ENCODE measurements at places on chromosomes 16 and 17.

GRCh38 chr17:37180376-37180775 lies 195.4 kb upstream of the C17orf78 start:
- no peak for DNase-seq

DNA sequence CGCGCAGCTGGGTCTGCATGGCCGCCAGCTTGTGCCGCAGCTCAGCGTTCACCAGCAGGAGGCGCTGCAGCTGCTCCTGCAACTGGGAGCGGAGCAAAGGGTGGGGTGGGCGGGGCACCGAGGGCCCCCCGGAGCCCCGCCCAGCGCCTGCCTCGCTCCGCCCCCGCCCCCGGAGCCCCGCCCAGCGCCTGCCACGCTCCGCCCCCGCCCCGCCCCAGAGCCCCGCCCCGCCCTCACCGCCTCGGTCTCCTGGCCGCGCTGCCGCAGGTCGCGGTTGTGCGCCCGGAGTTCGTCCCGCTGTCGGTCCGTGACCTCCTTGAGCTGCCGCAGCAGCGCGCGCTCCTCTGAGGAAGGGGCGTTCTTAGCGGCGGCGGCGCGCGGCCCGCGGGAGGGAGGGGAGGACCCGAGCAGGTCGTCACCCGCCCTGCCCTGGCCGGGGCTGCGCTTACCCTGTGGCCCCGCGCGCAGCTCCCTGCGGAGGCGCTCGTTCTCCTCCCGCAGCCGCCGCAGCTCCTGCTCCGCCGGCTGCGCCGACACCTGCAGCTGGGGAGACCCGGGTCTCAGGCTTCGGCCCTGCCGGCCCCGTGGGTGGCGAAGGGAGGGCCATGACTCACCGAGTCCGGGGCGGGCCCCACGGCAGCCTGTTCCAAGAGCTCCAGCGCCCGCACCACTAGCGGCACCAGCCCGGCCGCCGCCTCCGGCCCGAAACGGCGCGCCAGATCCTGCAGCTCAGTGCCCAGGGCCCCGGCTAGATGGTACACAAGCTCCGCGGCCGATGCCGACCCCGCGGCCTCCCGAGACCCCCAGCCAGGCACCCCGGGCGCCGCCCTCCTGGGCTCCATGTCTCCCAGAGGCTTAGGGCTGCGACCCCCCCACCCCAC lies 463 bp downstream of the RILP start:
- DNase-seq: peak; percentile 90

DNA sequence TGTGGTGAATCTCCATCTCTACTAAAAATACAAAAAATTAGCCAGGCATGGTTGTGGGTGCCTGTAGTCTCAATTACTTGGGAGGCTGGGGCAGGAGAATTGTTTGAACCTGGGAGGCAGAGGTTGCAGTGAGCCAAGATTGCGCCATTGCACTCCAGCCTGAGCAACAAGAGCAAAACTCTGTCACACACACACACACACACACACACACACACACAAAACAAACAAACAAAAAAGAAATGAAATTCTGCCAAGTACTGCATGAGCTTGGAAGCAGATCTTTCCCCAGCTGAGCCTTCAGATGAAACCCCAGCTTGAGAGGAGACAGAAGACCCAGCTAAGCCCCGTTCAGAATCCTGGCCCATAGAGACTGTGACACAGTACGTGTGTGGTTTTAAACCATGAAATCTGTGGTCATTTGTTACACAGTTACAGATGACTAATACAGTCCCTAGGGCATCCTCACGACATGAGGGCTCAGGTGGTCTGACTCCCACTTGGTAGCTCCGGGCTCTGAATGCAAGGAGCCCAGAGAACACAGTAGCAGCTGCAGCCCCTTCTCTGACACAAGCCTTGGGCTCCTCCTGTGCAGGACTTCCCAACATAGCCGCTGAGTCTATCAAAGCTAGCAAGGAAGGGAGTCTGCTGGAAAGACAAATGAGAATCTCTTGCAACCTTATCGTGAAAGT lies 132.8 kb downstream of the SEC14L1 start:
- DNase-seq: no peak

GRCh38 chr17:9658593-9659211 lies 13.4 kb downstream of the USP43 start:
- DNase-seq: no peak

DNA sequence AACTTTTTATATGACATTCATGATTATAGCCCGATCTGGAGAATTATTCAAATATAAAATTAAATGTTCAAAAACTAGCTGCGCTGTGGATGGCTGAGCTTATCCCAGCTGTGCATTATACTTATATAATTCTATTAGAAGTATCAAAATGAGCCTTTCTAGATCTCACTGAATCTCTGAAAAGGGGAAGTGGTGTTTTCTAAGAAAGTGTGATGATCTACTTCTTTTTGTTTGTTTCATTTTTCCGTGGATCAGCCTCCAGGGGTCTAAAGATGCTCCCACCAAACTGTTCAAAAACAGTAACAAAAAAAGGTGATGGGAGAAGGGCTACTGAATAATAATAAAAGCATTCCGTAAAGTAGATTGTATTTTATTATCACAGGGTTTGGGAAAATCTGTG lies 411.3 kb upstream of the PSMD7 start:
- DNase-seq: no peak

Data from stimulated activated CD4-positive, alpha-beta T cell treated with anti-CD3 and anti-CD28 coated beads, Interleukin-15, amount 100 ng/mL, for 1 hour (primary cell).